T-helper 2 cell treated with Interferon-gamma antibody and Interleukin-4, amounts not matched to agents 5 μg/mL and 100 μg/mL, for 36 hours (primary cell): ENCODE measurements at places on chromosomes 2 and 18.

- no peak overlapping the region for H3K27ac ChIP-seq
- no peaks in the 10 kb centered on the region for H3K4me1 ChIP-seq
These were observed 81.0 kb upstream of the CCDC150 start for GRCh38 chr2:196558497-196558896.

DNA sequence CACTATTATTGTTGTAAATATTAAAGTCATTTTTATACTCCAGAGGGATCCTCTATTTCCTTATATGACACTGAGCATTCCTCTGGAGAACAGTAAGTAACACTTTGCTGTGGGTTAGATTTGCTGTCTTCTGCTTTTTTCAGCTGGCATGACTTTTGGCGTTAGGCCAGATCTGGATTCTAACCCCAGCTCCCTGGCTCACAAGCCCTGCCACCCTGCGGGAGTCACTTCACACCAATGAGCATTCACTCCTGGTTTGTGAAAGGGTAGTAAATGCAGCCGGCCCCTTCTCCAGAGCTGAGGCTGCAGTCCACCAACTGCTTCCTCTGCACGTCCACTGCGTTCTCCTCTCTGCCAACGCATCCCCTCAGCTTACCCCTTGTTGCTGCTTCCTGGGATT is 373.8 kb upstream of the RAB6C start:
- H3K4me3 ChIP-seq, result no peak overlapping the region
- H3K27me3 ChIP-seq, result no peaks in the 10 kb centered on the region
- H3K36me3 ChIP-seq, result no peaks in the 10 kb centered on the region
- no peak overlapping the region for H3K27ac ChIP-seq
- DNase-seq, result no peak
- H3K4me1 ChIP-seq, result no peaks in the 10 kb centered on the region

DNA sequence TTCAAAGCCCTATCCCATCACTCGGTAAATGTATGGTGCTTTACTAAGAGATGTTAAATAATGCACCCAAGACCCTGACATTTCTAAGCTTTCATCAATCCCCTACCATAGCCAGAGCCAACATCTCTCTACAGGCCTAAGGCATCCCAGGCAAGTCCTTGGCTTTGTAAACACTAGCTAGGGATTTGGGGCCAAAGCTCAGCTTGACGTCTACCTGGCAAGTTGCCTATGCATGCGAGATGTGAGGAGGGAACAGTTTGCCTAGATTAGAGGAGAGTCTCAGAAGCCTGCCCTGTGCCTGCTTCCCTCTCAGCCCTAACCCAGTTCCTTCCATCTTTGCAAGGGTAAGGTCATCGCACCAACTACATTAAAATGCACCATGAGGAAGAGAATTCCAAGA is 221.5 kb upstream of the NCKAP5 start:
- H3K27me3 ChIP-seq, result no peaks in the 10 kb centered on the region
- H3K4me3 ChIP-seq, result no peak overlapping the region
- H3K36me3 ChIP-seq, result no peaks in the 10 kb centered on the region
- no peak for DNase-seq
- H3K4me1 ChIP-seq, result no peaks in the 10 kb centered on the region

- no peak overlapping the region for H3K27ac ChIP-seq
- H3K36me3 ChIP-seq, result no peaks in the 10 kb centered on the region
- no peak for DNase-seq
These were observed 145.2 kb upstream of the SMAD2 start for GRCh38 chr18:48075707-48076093.

DNA sequence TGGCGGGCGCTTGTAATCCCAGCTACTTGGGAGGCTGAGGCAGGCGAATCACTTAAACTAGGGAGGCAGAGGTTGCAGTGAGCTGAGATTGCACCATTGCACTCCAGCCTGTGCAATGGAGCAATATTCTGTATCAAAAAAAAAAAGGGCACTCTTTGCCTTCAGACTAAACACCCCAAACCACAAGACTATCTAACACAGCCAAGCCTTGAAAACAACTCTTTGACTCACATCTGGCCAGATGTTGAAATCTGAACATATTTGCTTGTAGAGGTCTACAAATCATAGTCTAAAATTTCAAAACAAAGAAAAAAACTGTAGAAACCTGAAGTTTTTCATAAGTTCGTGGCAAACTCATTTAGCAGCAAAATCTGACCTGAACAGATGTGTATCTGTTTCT is 94.9 kb downstream of the FAM161A start:
- peaks cover under 1% of the 10 kb centered on the region for H3K36me3 ChIP-seq
- H3K27ac ChIP-seq, result no peak overlapping the region
- no peaks in the 10 kb centered on the region for H3K27me3 ChIP-seq

GRCh38 chr2:39448169-39448502 is 11.1 kb upstream of the MAP4K3 start:
- peaks cover 2% of the 10 kb centered on the region for H3K4me1 ChIP-seq
- no peaks in the 10 kb centered on the region for H3K27me3 ChIP-seq
- H3K27ac ChIP-seq, result no peak overlapping the region
- H3K4me3 ChIP-seq, result no peak overlapping the region
- no peaks in the 10 kb centered on the region for H3K36me3 ChIP-seq

- H3K27ac ChIP-seq, result no peak overlapping the region
- H3K36me3 ChIP-seq, result no peaks in the 10 kb centered on the region
- no peak overlapping the region for H3K4me3 ChIP-seq
These were observed 95.6 kb upstream of the PDE1A start for GRCh38 chr2:182522405-182522896.

GRCh38 chr18:48037481-48038271 is 107.2 kb upstream of the SMAD2 start:
- no peak for DNase-seq
- no peak overlapping the region for H3K27ac ChIP-seq
- no peaks in the 10 kb centered on the region for H3K36me3 ChIP-seq
- no peaks in the 10 kb centered on the region for H3K4me1 ChIP-seq
- peaks cover under 1% of the 10 kb centered on the region for H3K27me3 ChIP-seq

- no peak overlapping the region for H3K27ac ChIP-seq
- H3K36me3 ChIP-seq, result peaks cover 2% of the 10 kb centered on the region
- H3K4me3 ChIP-seq, result peak overlapping the region; percentile 87
- peaks cover 10% of the 10 kb centered on the region for H3K4me1 ChIP-seq
- peaks cover 14% of the 10 kb centered on the region for H3K27me3 ChIP-seq
These were observed 492 bp downstream of the KIF5C start for GRCh38 chr2:148875387-148876051.

GRCh38 chr2:147916067-147916466 is 71.2 kb downstream of the ACVR2A start:
- H3K27ac ChIP-seq, result no peak overlapping the region
- H3K36me3 ChIP-seq, result no peaks in the 10 kb centered on the region
- no peak overlapping the region for H3K4me3 ChIP-seq
- DNase-seq, result no peak
- no peaks in the 10 kb centered on the region for H3K27me3 ChIP-seq
